ENCODE measurements at places on chromosomes 4 and X. TPM values are rescaled to one million over a fixed set of nuclear protein-coding genes. Genes with fewer than 3 reads are reported as not detected.
A peak's percentile ranks its signal among the peaks of the same experiment; 100 is the strongest.

The NCAPG gene
- total RNA-seq = 79.4 TPM

The TMPRSS11D gene
- total RNA-seq = not detected

DNA sequence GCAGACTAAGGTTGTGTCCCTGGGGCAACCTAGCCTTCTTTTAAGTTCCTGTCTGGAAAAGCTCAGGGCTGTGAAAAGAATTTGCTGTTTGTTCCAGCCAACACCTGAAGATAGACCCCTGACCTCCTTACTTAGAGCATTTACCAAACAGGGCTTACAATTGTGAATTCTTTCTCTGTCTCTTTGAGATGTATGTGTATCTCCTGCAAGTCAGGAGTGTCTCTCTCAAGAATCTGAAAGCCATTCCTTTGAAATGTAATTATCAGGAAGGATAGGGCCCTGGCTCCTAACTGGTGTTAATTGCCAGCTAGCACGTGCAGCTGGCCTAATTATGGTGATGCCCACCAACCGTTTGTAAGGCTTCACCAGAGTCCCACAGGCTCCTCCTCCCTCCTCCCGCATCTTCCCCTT, 18.2 kb downstream of the CCNG2 start:
- no peaks in the 10 kb centered on the region for H3K4me1 ChIP-seq
- H3K27me3 ChIP-seq = peaks cover 9% of the 10 kb centered on the region
- H3K27ac ChIP-seq = no peak overlapping the region

The BEND2 gene
- not detected for total RNA-seq

The NEIL3 gene
- 18.1 TPM for total RNA-seq

GRCh38 chr4:183392377-183392776, 52.1 kb upstream of the CDKN2AIP start:
- H3K4me1 ChIP-seq = no peaks in the 10 kb centered on the region
- no peaks in the 10 kb centered on the region for H3K27me3 ChIP-seq
- no peak overlapping the region for H3K4me3 ChIP-seq
- no peaks in the 10 kb centered on the region for H3K36me3 ChIP-seq

GRCh38 chr4:26451597-26451996, 38.7 kb downstream of the CCKAR start:
- no peak for DNase-seq
- no peaks in the 10 kb centered on the region for H3K27me3 ChIP-seq
- no peaks in the 10 kb centered on the region for H3K36me3 ChIP-seq
- H3K27ac ChIP-seq = no peak overlapping the region
- no peaks in the 10 kb centered on the region for H3K4me1 ChIP-seq
- H3K4me3 ChIP-seq = no peak overlapping the region

The PTCHD1 gene
- not detected for total RNA-seq

The SLITRK4 gene
- not detected for total RNA-seq

DNA sequence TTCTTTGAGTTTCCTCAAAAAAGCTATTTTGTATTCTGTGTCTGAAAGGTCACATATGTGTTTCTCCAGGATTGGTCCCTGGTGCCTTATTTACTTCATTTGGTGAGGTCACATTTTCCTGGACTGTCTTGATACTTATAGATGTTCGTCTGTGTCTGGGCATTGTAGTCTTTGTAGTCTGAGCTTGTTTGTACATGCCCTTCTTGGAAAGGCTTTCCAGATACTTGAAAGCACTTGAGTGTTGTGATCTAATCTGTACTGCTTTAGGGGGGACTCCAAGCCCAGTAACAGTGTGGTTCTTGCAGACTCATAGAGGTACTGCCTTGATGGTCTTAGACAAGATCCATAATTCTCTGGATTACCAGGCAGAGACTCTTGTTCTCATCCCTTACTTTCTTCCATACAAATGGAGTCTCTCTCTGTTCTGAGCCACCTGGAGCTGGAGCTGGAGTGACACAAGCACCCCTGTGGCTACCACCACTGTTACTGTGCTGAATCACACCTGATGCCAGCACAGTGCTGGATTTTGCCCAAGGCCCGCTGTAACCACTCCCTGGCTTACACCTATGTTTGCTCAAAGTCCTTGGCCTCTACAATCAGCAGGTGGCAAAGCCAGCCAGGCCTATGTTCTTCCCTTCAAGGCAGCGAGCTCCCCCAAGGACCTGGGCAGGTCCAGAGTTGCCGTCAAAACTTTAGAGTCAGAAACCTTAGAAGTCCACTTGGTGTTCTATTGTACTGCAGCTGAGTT, 72.3 kb upstream of the EFHC2 start:
- peaks cover 6% of the 10 kb centered on the region for H3K4me1 ChIP-seq
- no peak overlapping the region for H3K4me3 ChIP-seq
- no peak overlapping the region for H3K27ac ChIP-seq

DNA sequence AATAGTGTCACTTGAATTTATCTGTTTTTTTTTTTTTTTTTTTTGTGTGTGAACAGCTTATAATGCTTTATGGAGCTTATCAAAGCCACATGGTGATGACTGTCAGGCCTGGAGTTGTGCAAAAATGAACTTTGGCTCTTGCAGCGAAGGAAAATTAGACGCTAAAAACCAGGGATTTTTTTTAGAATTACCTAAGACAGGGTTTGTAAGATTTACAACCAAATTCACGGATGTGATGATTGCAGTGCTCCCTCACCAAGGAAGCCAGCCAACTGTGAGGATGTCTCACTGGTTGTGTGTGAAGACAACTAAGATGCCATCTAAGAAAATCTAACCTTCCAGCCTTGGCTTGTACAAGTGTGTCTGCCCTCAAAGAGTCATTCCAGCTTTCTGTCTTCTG, 127.1 kb upstream of the SLC4A4 start:
- no peaks in the 10 kb centered on the region for H3K36me3 ChIP-seq
- DNase-seq = no peak
- no peak overlapping the region for H3K27ac ChIP-seq
- no peaks in the 10 kb centered on the region for H3K4me1 ChIP-seq
- 0 out of 2 replicates have a peak, but pooled peaks cover 4% of the 10 kb centered on the region for H3K27me3 ChIP-seq

GRCh38 chr4:37889849-37890800, 759 bp upstream of the TBC1D1 start:
- H3K27ac ChIP-seq = no peak overlapping the region
- peak overlapping the region; percentile 73 for H3K4me3 ChIP-seq
- DNase-seq = no peak
- H3K36me3 ChIP-seq = 0 out of 2 replicates have a peak, but pooled peaks cover 1% of the 10 kb centered on the region

GRCh38 chrX:132716006-132716405, 227.2 kb upstream of the MBNL3 start:
- H3K4me3 ChIP-seq = no peak overlapping the region
- no peaks in the 10 kb centered on the region for H3K36me3 ChIP-seq
- H3K27ac ChIP-seq = no peak overlapping the region
- no peaks in the 10 kb centered on the region for H3K27me3 ChIP-seq
- no peaks in the 10 kb centered on the region for H3K4me1 ChIP-seq

GRCh38 chr4:158861281-158861680, 92.5 kb downstream of the FNIP2 start:
- no peaks in the 10 kb centered on the region for H3K36me3 ChIP-seq
- no peak overlapping the region for H3K4me3 ChIP-seq
- no peaks in the 10 kb centered on the region for H3K4me1 ChIP-seq
- DNase-seq = no peak
- H3K27me3 ChIP-seq = no peaks in the 10 kb centered on the region

- no peak within 1 kb of the TSS for H3K27ac ChIP-seq
- H3K36me3 ChIP-seq = no peaks in the 10 kb centered on the region
- H3K4me3 ChIP-seq = no peak within 1 kb of the TSS
Measured at GRCh38 chrX:103628386-103629317, at the start of gene TCEAL1. Gene TCEAL1 (plus strand): TSS chrX:103628975. CDS start chrX:103629917, 942 bp downstream.

GRCh38 chrX:44240036-44240435, 103.4 kb downstream of the EFHC2 start:
- H3K27me3 ChIP-seq = no peaks in the 10 kb centered on the region
- H3K4me1 ChIP-seq = no peaks in the 10 kb centered on the region
- no peaks in the 10 kb centered on the region for H3K36me3 ChIP-seq
- no peak overlapping the region for H3K27ac ChIP-seq

DNA sequence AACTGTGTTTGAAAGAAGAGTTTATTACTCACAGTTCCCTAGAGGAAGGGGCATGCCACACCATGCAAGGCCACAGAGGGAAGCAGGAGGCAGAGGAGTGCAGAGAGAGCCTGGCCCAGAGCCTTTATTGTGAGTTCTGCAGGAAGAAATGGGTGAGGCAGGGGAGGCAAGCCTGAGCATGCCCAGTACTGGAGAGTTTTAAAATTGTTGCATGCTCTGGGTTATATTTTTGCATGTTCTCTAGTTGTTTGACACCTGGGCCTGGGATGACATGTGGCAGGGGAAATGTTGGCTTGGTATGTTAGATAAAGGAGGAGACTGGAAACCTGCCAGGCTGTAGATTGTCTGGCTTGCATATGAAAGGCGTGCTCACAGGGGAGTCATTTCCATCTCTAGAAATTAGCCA, 19.7 kb upstream of the CRMP1 start:
- no peak overlapping the region for H3K4me3 ChIP-seq
- H3K27me3 ChIP-seq = peaks cover 18% of the 10 kb centered on the region
- no peak overlapping the region for H3K27ac ChIP-seq
- no peaks in the 10 kb centered on the region for H3K36me3 ChIP-seq
- DNase-seq = no peak

The GYPB gene
- total RNA-seq = not detected

The ELF4 gene
- 19.2 TPM for total RNA-seq

GRCh38 chr4:111031001-111031579, 408.2 kb upstream of the PITX2 start:
- H3K36me3 ChIP-seq = no peaks in the 10 kb centered on the region
- no peaks in the 10 kb centered on the region for H3K4me1 ChIP-seq
- H3K27me3 ChIP-seq = no peaks in the 10 kb centered on the region
- no peak overlapping the region for H3K4me3 ChIP-seq
- no peak overlapping the region for H3K27ac ChIP-seq
- DNase-seq = no peak

DNA sequence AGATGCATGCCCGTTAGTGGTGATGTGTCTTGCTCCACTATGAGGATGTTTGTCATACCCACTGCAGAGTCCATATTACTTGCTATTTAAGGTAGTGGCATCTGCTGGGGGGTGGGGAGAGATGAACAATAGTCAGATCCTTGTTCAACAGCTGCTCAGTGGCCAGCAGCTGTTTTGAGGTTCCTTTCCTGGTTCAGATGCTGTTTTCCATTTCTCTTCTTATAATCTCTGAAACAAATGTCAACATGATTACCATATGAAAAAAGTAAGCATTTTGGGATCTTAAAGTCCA, 1567.9 kb upstream of the TENM3 start:
- DNase-seq = no peak
- no peaks in the 10 kb centered on the region for H3K36me3 ChIP-seq
- H3K27me3 ChIP-seq = no peaks in the 10 kb centered on the region
- H3K4me1 ChIP-seq = no peaks in the 10 kb centered on the region
- no peak overlapping the region for H3K27ac ChIP-seq
- H3K4me3 ChIP-seq = no peak overlapping the region

GRCh38 chrX:125175991-125176584, 143.6 kb upstream of the TEX13C start:
- no peak overlapping the region for H3K27ac ChIP-seq
- DNase-seq = no peak
- no peaks in the 10 kb centered on the region for H3K4me1 ChIP-seq
- no peaks in the 10 kb centered on the region for H3K27me3 ChIP-seq

The BANK1 gene
- total RNA-seq = 2.4 TPM

DNA sequence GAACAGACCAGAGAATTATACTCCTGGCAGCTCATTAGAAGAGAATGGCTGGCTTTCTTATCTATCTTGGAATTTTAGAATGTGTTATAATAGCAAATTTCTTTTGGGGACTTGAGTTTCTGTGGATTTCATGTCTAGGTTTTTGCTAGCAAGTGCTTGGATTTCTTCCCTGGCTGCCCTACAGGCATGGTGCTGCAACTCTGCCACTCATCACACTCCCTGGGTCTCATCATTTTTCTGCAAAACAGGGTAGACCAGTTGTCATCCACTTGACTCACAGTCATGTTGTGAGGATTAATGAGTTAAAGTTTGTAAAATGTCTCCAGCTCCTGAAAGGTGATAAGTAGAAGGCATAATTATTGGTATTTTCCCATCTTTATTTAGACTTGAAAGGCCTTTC, 60.7 kb upstream of the LCORL start:
- DNase-seq = no peak
- H3K4me3 ChIP-seq = no peak overlapping the region
- no peak overlapping the region for H3K27ac ChIP-seq
- no peaks in the 10 kb centered on the region for H3K4me1 ChIP-seq
- no peaks in the 10 kb centered on the region for H3K36me3 ChIP-seq

DNA sequence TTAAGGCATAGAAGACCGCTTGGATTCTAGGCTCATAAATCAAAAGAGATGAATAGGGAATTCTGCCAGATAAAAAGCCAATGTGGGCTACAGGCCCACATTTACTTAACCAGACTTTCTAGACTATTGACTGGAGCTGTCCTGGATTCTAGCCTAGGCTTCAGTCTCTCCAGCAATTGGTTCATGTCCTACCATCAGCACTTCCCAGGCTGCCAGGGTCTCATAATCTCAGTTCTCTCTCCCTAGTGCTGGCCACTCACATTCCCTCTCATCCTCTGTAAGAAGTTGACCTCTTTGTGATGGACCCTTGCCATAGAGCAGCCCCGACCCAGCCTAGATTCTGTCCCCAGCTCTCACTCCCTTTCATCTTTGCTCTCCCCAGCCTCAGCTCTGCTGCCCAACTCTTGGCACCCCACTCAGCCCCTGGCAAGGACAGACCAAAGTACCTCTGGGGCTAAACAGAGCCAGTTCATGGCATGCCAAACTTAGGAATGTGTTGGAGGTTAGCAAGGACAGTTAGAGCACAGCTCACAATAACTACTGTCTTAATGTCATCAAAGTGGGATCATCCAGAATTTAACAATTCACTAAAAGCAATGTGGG, 396.2 kb downstream of the INPP4B start:
- peaks cover 4% of the 10 kb centered on the region for H3K4me1 ChIP-seq
- no peaks in the 10 kb centered on the region for H3K36me3 ChIP-seq
- DNase-seq = no peak
- H3K27ac ChIP-seq = no peak overlapping the region
- H3K4me3 ChIP-seq = no peak overlapping the region

- DNase-seq = no peak
- H3K4me1 ChIP-seq = peaks cover 9% of the 10 kb centered on the region
- H3K36me3 ChIP-seq = no peaks in the 10 kb centered on the region
- H3K4me3 ChIP-seq = no peak overlapping the region
- H3K27ac ChIP-seq = no peak overlapping the region
- no peaks in the 10 kb centered on the region for H3K27me3 ChIP-seq
Measured at GRCh38 chr4:15898902-15899301, 39.6 kb downstream of the FGFBP1 start.

- no peak overlapping the region for H3K27ac ChIP-seq
- H3K27me3 ChIP-seq = peaks cover 13% of the 10 kb centered on the region
- no peaks in the 10 kb centered on the region for H3K4me1 ChIP-seq
Measured at GRCh38 chr4:5021546-5021945, 2.3 kb upstream of the CYTL1 start.
